ENCODE measurements at places on chromosomes 5 and 9.

- DNase-seq = no peak
Observed at GRCh38 chr5:137374110-137374714, 124.9 kb downstream of the SPOCK1 start.

DNA sequence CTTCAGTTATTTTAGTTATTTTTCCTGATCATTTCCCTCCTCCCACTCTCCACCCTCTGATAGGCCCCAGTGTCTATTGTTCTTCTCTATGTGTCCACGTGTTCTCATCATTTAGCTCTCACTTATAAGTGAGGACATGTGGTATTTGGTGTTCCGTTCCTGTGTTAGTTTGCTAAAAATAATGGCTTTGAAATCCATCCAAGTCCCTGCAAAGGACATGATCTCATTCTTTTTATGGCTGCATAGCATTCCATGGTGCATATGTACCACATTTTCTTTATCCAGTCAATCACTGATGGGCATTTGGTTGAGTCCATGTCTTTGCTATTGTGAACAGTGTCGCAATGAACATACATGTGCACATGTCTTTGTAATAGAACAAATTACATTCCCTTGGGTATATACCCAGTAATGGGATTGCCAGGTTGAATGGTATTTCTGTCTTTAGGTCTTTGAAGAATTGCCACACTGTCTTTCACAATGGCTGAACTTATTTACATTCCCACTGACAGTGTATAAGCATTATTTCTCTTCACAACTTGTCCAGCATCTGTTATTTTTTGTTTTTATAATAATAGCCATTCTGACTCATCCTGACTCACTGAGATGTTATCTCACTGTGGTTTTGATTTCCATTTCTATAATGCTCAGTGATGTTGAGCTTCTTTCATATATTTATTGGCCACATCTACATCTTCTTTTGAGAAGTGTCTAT is 17.2 kb upstream of the DIRAS2 start:
- no peak for DNase-seq

- no peak for DNase-seq
Observed at GRCh38 chr5:142671266-142671665, 14.6 kb downstream of the FGF1 start.

DNA sequence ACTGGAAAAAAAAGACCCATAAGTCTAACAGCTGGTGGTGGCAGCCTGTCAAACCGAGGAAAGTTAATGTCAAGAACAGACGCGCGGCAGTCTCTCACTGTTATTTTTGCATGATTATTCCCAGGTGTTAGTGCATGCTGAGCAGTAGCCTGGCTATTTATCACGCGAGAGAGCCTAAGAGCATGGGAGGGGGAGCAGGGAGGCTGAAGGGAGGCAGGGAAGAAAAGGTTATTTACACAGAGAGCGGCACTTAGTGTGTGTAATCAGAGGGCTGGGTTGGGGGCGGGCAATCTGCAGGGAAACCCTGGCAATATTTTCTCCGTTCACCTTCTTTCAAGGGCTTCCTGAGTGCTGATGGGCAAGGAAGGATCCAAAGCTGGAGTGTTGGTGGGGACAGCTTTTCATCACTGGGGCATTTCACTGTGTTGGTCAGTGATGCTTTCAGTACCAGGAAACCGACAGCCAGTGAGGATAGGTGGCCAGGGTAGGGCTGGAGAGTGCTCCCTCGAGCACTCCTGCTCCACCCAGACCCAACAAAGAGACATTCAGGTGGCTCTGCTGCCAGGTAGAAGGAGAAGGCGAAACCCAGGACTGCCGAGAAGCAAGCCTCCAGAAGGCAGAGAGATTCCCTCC is 39.6 kb downstream of the ZNF608 start:
- DNase-seq = no peak

GRCh38 chr5:135461481-135462151 is 9.5 kb upstream of the TIFAB start:
- DNase-seq = no peak

DNA sequence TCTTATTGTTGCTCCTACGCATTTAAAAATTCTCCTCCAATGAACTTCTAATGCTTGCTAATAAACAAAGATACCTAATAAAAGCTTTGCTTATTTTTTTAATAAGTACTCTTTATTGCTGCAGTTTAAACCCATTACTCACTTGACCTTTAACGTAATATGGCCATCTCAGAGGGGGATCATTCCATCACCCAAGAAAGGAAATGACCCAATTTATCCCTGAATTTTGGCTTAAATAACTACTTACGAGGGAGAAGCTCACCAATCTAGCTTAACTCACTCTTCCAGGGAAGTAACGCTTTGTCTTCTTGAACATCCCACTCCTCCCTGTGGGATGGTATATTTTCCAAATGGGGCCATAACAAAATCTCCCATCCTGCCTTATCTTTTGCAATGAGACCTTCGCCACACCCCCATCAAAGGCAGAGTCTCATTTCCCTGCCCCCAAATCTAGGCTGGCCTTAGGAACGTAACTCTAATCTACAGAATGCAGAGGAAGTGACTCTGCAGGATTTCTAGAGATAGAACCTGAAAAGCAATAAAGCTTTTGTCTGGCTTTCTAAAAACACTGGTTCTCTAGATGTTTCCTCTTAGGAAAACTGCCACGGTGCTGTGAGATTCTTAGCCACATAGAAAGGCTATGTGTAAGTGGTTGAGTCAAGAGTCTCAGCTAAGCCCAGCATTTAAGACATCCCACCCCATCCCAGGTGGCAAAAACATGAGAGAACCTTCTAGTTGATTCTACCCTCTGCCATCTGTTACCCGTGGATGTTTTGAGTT is 310.0 kb downstream of the ASTN2 start:
- no peak for DNase-seq

- DNase-seq = no peak
Observed at GRCh38 chr9:33867747-33868439, 50.9 kb downstream of the UBE2R2 start.

DNA sequence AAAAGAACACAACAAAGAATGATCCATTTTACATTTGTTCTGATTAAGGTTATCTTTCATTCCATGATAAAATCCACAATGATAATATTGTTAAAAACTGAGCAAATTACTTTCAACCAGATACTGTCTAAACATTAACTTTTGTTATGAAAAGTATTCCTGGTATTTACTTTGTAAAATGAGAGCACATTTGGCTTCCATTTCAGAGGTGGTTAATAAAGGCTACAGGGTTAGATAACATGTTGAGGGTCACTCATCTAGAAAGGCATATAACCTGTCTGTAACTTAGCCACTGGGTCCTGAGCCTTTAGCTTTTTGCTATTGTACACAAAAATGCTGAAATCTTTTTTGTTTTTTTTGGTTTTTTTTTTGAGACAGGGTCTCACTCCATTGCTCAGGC is 99.3 kb downstream of the ANXA2R start:
- no peak for DNase-seq

- no peak for DNase-seq
Observed at GRCh38 chr9:85715587-85715986, 26.2 kb downstream of the AGTPBP1 start.

DNA sequence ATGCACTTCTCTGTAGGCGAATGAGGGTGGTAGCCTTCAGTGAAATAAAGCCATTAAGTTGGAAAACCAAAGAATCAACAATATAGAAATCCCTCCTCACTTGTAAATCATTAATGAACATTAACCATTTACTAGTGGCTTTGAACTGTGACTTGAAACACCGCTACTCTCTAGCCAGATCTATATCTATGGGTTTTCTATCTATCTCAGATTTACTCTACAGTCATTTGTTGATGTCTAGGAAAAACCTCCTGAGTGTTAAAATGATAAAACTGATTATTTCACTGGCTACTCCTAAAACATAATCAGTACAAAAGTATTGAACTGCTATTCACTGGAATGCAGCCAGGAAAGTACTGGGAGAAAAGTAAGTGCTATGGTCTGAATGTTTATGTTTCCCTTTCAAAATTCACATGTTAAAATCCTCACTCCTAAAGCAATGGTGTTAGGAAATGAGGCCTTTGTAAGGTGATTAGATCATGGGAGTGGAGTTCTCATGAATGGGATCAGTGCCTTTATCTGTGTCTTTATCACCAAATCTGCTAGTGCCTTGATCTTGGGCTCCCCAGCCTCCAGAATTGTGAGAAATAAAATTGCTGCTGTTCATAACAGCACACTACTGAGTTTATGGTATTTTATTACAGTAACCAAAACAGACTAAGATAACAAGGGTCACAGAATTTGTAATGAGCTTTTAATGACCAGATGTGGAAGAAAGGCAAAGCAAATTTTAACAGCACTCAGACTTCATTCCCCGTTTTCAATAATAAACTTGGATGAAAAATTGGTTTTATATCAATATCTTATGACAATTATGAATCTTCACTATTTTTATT is 8.6 kb upstream of the OXCT1 start:
- no peak for DNase-seq

DNA sequence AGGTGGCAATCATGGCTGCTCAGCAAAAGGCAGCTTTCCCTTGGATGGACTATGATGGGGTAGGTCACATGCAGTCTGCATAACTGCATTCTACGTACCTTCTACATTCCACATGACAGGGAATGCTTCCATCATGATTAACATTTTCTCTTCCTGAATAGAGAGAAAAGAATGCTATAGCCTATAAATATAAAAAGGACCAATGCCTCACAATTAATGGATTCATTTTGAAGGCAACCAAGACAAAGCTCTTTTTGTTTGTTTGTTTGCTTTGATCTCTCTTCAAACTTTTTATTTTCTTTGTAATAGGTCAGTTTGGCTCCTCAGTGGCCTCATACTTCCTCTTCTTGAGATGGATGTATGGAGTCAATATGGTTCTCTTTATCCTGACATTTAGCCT is 201.3 kb downstream of the ALDH1A1 start:
- no peak for DNase-seq

- no peak for DNase-seq
Observed at GRCh38 chr9:13361076-13361475, 81.6 kb upstream of the MPDZ start.

DNA sequence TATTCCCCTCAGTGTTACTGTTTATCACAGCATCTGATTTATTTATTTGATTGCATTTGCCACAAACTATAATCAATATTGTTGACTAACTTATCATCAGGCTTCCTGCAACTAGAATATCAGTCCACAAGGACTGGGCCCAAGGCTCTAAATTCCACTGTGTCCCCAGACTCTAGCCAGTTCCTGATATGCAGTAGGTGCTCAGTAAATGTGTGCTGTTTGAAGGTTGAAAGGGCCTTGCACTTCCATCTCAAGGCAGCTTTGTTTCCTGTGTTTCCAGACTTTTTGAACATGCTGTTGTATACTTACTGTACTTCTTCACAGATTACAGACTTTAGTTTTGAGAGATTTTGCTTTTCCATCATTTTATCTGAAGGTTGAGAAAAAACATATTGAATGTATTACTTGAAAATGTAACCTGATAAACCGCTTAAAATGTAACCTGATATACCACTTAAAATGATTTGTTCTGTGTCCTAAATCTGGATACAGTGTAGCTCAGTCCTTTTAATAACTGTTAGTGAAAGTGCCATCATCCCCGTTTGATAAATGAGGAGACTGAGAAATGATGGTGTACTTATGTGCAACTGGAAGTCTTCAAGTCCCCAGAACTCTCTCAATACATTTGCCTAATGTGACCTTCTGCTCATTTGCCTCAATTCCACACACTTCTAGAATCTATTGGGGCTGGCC is 18.7 kb downstream of the KIAA1191 start:
- DNase-seq = no peak

GRCh38 chr9:101791938-101792337 is 53.5 kb upstream of the GRIN3A start:
- no peak for DNase-seq

DNA sequence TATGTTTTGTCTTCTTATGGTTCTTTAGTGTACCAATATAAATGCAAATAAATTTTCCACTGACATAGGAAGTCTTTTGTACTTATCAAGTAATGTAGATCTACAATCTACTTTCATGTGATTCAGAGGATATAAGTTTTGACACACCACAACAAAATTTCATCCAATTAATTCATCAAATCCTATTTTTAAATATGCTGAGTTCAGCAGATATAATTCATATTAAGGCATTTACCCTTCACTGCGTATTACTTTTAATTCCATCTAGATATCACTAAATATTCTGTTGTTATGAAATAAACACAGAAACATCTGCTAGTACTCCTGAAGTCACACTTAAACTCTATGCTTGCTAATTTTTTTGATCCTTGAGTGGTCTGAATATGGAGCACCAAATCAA is 19.8 kb upstream of the ZNF354A start:
- no peak for DNase-seq

GRCh38 chr5:174725261-174725990 is 1.0 kb downstream of the MSX2 start:
- no peak for DNase-seq

GRCh38 chr9:16510482-16510881 is 360.0 kb downstream of the BNC2 start:
- DNase-seq = no peak

- DNase-seq = no peak
Observed at GRCh38 chr5:51156222-51156621, 227.0 kb upstream of the ISL1 start.

- no peak for DNase-seq
Observed at GRCh38 chr5:170218726-170219125, 14.1 kb upstream of the C5orf58 start.

DNA sequence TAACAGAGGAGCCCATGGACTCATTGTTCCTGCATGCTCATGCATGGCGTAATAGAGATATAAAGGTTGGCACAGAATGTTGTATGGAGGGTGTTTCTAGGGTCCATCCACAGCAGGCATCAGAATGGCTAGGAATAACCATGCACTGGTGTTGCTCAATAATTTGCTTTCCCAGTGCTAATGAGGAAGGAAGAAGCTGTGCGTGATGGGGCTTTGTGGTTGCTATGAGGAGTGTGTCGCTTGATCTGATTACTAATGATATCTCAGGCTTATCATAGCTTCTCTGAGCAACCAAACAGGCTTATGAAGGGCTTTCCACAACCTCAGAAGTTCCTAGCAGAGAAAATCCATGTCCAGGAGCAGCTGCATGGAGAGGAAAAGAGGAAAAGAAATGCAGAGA is 151.3 kb upstream of the TRPC7 start:
- no peak for DNase-seq

DNA sequence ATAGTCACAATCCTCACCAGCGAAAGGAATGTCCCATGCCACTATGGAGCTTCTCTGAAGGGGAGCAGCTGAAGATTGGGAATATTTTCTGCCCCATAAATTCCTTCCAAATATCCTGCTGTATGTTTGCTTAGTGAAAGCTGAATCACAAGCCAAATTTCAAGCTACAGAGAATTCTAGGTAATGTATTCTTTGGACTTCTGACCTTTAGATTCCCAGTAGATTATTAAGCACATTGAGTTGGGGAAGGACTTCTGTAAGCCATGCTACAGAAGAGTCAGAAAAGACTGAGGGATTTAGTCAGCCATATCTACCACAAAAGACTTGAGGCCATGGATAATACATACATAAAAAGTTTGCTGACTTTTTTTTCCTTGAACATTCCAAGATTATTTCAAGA is 1342.0 kb upstream of the NUDT12 start:
- DNase-seq = no peak

DNA sequence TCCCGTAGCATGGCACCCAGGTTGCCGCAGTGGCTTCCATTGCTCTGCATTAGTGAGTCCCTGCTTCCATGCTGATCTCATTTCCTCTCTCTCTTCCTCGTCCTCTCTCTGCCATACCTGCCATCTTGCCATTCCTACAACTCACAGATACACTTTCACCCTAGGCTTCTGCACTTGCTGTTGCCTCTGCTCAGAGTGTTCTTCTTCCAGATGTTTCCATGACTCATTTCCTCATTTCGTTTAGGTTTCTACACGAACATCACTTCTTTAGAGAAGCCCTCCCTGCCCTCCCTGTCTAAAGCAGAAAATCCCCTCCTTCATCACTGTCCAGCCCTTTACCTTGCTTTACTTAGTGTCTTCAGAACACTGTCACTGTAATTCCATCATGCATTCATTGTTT is 115.2 kb upstream of the WWC1 start:
- DNase-seq = no peak
